ENCODE measurements at places on chromosomes 7 and 10.

GRCh38 chr10:49187950-49188761, at the start of gene TMEM273:
TSS of gene TMEM273 (minus strand) at chr10:49188391. CDS start at chr10:49188336, 55 bp downstream.
- DNase-seq, result peak; percentile 66

DNA sequence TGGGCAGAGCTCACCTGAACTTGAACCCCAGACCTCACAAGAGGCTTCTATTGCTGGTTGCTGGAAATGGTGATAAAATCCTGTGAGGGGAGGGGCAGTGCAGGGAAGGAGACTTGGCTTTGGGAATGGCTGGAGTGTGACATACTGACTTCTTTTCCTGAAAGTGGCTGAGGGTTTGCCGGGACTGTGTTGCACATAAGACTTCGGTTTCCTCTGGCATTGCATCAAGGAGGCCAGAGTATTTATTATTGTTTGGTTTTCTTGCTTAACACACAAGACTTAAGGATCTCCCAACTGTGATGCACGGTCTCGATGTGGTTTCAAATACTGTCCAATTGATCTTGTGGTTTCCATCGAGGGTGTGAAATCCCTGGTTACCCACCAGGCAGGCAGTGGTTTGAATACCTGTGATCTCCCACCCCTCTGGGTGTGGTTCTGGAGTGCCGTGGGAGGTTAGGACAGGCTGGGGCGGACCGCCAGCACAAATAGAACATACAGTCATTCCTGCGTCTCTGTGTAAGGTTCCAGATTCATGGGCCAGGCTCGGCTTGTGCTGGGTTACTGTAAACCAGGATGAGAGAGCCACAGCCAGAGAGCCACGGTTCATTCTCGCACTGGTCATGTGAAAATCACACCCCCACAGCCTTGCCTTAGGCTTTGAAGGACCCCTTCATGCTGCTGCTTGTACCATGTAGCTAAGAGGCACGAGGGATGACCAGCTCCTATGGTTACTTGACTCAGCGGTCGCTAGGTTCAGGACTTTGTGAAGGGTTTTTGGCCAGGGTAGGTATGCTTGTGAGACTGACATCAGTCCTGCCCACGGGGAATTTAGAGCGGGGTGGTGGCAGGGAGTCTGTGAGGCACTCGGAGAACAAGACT, 39.2 kb downstream of the WBP1L start:
- DNase-seq, result no peak

- DNase-seq, result no peak
These were observed 135.0 kb downstream of the ACTR3B start for GRCh38 chr7:152894295-152895170.

DNA sequence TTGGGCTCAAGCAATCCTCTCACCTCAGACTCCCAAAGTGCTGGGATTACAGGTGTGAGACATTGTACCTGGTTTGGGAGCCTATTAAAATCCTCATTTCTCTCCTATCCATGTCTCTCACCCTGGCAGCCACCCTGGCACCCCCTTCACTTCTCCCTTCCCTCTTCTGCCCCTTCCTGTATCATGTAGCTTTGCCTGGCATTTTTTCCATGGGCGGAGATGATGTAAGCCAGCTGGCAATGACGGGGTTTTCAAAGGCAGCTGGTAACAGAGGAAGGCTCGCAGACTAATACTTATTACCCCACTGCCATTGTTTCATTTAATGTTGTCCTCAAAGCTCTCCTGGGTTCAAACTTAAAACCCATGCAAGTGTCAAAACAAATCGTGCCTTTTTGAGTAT, 61.9 kb downstream of the RGS10 start:
- DNase-seq, result no peak

DNA sequence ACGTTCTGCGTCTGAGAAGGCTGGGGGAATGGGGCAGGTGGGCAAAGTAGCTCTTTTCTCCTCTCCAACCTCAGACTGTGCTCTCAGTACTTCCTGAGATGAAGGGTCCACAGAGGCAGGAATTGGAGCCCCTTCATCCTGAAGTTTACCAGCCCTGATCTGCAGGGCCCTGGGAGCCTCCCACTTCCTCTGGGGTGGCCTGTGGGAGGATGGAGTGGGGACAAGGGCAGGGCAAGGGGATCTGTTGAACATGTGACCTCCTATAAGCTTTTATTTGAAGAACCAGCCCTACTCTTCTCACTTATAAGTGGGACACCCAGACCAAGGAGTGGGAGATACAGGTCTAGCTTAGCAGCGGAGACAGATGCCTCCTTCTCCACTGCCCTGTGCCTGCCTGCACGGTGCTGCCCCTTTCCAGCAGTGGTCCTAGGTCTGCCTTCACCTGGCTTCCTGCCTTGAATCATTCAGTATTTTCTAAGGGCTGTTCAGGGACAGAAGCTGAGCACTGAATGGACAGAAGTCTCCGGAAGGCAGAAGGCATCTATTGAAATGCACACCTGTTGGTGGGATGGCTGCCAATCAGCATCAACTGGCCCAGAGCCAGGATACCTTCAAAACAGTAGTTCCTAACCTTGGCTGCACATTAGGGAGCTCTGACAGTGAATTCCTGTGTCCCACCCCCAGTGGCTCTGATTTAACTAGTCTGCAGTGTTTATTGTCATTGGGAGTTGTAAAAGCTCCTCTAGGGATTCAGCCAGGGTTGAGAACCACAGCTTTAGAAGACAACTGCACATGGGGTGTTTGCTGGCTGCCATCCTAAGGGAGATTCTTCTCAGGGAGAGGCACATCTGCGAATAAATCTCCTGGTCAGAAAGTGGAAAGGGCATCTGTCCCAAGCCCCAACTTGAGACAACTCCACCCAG, 2.7 kb upstream of the ARHGAP22 start:
- no peak for DNase-seq

GRCh38 chr7:113010377-113010776, 76.2 kb downstream of the GPR85 start:
- DNase-seq, result no peak

DNA sequence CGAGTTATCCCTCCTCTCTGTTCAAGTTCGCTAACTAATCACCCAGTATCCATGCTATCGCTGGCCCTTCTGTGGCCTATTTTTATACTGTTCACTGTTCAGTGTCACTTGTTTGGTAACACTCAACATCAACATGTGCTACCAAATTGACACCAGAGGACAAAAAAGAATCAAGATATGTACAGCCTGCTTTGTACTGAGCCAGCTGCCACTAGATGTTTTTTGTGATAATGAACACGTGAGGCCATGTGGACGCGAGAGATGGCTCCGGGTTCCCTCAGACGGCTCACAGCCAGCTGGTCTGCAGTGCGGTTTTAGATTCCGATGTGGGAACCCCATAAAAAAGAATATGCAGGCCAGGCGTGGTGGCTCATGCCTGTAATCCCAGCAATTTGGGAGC, 21.2 kb downstream of the CAV1 start:
- no peak for DNase-seq

DNA sequence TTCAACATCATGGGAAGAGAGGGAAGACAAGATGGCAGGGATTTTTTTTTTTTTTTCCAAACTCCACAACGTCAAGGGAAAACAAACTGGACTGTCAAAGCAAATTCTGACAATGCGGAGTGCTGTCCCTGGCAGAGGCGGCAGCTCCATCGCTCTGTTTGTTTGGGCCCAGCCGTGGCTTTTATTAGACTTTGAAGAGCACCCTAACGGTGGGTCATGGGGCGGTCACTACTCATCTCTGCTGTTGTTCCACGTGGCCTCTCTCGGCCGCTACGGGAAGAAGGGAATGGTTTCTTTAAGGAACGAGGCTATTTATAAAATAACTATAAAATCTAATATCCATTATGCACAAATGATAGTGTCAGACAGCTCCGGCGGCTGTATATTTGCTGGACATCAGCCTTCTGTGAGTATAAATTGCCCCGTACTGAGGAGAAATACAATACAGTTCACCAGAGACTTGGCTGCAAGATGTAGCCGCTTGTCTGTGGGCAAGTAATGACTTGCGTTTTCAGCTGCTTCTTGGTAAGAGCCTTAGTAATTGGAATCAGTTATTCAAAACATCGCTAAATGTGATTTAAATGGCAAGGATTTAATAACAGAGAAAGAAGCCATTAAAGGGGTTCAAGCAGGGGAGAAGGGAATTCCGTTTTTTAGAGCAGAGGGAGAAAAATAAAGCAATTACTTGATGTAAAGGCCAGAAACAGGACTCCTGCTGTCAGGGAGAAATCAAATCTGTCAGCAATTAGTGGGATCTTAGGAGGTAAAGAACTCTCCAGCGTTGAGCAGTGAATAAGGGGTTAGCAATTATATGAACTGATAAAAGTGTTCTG, 61.7 kb upstream of the RAB11FIP2 start:
- DNase-seq, result no peak

DNA sequence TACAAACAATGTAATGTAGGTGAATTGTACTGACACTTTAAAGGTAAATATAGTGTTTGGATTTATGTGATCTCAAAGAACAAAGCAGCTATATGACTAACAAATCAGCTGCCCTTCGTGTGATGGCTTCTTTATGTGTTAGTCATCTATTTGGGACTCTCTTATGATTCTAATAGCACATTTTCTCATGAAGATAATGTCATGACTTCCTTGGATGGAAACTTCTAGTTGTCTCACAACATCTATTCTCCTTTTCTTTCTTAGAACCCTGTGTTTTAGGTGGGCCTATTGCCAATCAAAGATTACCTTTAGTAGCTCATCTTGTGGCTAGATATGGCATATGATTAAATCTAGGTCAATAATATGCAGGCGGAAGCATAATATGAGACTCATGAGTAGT, 45.0 kb downstream of the TMEM106B start:
- DNase-seq, result peak; percentile 24

- no peak for DNase-seq
These were observed 118.1 kb downstream of the WDR11 start for GRCh38 chr10:120969219-120969645.

GRCh38 chr10:114393482-114393881, 10.8 kb downstream of the AFAP1L2 start:
- DNase-seq, result no peak

DNA sequence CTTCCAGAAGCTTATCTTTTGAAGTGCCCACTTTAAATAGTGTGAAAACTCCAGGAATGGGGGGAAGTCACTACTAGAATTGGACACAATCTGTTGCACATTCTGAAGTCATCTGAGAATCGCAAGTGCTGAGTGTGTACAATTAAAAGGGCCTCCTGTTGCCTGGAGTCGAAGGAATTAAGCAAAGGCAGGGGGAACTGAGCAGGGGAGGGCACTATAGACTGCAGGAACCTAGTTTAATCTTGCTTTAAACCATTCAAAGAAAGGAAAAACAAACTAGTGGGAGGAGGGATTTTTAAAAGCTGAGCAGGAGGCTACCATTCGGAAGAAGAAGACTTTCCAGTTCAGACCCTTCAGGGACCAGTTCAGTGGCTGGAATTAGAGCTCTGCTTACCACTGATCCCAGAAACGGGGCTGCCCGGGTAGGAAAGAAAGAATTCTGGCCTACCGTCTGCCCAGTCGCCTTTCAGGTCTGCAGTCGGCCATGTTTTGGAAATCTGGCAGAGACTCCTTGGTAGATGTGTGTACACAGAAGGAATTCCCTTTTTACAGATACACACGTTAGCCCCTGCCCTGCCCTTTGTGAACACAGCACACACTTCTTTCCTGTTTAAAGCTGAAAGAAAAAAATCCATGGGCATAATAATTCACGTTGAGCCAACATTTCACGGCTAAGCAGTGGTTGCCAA, 610.6 kb upstream of the FOXK1 start:
- DNase-seq, result no peak

DNA sequence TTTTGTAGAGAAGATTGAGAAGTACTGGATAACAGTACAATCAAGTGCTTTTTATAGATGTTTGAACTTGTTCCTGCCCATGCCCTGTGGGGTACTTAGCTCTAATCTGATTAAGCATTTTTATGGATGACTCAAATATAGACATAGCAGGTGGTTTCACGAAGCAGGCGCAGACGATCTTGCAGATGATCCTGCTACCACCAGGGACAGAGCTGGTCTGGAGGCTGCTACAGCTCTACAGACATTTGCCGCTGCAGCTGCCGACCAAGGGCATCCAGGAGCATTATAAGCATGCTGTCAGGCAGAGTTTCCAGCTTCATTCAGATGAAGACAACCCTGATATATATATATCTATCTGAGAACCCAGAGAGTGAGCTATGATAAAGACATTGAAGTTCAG, 650.4 kb downstream of the NXPH1 start:
- no peak for DNase-seq

DNA sequence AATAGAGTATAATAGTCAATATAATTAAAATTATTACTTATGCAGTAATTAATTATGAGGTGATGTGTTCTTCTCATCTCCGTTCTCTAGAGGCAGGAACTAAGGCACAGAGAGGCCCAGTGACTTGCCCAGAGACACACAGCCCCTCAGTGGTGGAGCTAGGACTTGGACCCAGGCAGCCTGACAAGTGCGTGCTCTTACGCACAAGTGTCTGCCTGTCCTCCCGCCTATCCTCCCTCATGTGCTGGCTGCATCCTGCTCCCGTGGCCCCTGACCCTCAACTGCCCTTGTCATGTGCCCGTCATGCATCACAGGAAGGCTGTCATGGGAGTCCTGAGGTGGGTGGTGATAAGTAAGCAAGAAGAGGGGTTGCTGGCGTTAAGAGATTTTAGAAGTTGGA, 14.3 kb downstream of the IL2RA start:
- DNase-seq, result no peak

GRCh38 chr10:106830006-106830405, 334.5 kb downstream of the SORCS1 start:
- no peak for DNase-seq

DNA sequence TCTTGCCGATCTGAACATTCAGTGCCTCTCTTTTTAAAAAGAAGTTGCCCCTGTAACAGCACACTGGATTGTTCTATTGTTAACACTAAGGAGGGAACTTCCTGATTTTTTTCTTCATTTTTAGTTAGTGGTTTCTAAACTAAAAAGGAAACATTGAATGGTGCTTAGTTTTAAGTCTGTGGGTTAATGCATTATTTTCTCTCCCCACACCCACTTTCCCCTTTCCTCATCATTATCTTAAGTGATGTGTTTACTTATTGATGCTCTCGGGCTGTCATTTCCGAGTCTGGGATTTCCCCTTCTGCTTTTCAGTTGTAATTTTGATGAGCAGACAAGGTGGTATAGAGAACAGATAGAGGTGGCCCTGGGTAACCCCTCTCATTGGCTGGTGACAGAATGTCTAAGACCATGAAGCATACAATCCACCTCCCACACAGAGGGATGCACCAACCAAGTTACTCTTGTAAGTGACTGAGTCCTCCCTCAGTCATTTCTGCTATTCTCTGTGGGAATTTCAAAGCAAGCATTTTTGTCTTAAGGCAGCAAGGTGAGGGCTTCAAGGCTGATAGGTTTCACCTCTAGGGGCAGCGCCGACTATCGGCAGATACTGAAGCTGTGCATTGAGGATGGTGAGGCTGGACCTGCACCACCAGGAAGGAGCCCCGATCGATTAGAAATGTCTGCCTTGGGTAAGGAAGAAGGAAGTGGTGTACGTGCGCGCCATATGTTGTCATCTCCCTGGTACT, 49.5 kb downstream of the CHN2 start:
- peak; percentile 60 for DNase-seq

GRCh38 chr7:133029463-133029862, 52.4 kb downstream of the CHCHD3 start:
- no peak for DNase-seq

DNA sequence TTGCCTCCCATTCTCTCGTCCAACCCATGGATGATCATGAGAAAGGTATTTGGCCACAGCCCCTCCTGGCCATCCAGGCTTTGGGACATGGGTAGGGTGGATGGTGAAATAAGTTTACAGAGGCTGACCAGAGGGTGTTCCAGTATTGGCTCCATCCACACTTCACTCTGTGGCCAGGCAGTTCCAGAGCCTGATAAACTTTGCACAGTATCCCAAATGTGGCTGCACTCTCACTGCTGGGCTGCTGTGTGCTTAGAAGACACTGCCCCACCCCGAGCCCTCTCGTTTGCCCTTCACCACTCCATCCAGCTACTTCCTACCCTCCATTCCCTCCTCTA, 72.0 kb upstream of the ZMIZ1 start:
- DNase-seq, result no peak

Data from CD4-positive, alpha-beta T cell treated with Interferon alpha-2 for 1 hour (primary cell).